ENCODE measurements at places on chromosomes 7 and 10.

DNA sequence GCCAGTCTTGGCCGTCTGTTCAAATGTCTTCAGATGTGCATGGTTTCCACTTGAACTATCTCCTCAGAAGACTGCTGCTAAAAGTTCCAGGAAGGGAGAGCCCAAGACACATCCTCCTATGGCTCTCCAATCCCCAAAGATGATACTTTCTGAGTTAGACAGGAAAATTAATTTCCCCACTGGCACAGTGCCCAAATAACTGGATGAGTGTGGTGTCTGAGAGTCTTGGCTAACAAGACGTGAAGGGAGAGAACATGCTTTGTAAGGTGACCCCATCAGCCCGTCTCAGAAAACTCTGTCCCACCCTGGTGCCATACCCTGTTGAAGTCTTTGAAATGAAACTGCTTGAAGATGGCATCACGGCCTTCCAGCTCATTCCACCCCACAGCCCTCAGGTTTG, 2.9 kb downstream of the PCBD1 start:
- H3K4me1 ChIP-seq, result peaks cover 13% of the 10 kb centered on the region
- peaks cover 10% of the 10 kb centered on the region for H3K36me3 ChIP-seq
- DNase-seq, result no peak
- no peak overlapping the region for H3K27ac ChIP-seq

DNA sequence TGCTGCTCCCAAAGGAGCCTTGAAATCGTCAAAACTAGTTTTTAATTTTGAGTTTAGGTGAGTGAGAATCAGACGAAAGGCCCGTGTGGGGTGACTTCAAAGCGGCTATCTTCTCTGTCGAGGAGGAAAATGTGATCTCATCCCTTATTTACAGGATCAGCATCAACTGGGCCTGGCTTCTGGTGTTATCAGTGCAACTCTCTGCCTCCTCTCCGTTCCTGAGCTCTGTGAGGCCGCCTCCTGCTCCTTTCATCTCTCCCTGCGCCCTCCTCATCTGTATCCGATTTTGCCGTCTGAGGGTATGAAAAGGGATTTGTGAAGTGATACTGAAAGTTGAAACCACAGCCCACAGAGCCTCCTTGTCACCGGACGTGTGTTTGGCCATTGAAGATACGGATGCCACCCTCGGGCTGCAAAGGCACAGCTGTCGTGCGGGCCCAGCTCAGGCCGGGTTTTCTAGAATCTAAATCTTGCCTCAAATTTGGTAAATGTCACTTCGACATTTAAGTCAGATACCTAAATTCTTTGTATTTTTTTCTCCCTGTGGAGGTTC, 408.7 kb upstream of the ADARB2 start:
- no peak overlapping the region for H3K4me3 ChIP-seq
- H3K27me3 ChIP-seq, result no peaks in the 10 kb centered on the region
- no peak overlapping the region for H3K27ac ChIP-seq
- no peak for DNase-seq
- H3K4me1 ChIP-seq, result no peaks in the 10 kb centered on the region
- H3K36me3 ChIP-seq, result no peaks in the 10 kb centered on the region

DNA sequence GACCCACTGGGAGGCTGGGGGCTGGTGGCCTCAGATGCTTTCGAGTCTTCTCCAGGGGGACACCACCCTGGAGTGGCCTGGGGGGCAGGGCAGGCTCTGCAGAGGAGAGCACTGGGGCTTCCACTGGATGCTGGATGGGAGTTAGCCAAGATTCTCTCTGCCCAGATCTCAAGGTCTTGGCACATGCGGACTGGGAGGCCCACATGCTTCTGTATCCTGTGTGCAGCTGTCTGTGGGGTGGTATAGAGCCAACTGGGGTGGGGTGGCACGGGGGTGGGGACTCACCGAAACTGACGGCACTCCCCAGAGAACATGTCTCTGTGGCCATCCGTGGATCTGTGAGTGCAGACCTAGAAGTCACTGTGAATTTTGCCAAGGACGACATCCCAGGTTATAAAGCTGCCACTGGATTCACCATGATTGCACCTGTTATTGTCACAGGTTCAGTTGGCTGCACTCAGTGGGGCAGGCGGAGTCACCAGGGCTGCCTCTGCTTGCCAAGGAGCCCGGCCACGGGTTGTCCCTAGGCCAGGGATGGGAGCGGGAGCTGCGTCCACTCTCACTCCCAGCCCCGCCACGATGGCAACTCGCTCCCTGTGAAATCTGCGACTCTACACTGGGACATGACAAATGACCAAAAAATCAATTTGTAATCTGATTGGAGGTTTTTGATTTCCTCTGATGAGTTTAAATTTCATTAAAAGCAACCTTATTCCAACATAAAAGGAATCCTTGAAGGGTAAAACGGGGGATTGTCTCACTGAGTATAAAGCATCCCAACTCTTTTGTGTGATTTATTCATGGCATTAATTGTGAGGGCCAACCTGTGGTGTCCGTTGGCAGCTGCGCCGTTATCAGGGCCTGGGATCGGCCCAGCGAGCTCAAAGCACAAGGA, 131.3 kb downstream of the EBF3 start:
- no peaks in the 10 kb centered on the region for H3K36me3 ChIP-seq
- DNase-seq, result no peak
- peaks cover 3% of the 10 kb centered on the region for H3K27me3 ChIP-seq
- no peaks in the 10 kb centered on the region for H3K4me1 ChIP-seq
- no peak overlapping the region for H3K27ac ChIP-seq
- no peak overlapping the region for H3K4me3 ChIP-seq

GRCh38 chr10:133315847-133316246, 7.1 kb downstream of the ZNF511 start:
- H3K27ac ChIP-seq, result no peak overlapping the region
- H3K36me3 ChIP-seq, result peaks cover 8% of the 10 kb centered on the region

- peak overlapping the region; percentile 97 for H3K4me3 ChIP-seq
- peak overlapping the region; percentile 94 for H3K27ac ChIP-seq
- H3K36me3 ChIP-seq, result peaks cover 30% of the 10 kb centered on the region
- no peaks in the 10 kb centered on the region for H3K27me3 ChIP-seq
- no peak for DNase-seq
Measured at GRCh38 chr10:72274213-72274729, 547 bp downstream of the DDIT4 start.

Data from T-helper 2 cell treated with Interferon-gamma antibody and Interleukin-4, amounts not matched to agents 5 μg/mL and 100 μg/mL, for 36 hours (primary cell).